Body of pancreas (tissue), 4 donors: ENCODE measurements at places on chromosomes 13 and 19. TPM values are rescaled to one million over a fixed set of nuclear protein-coding genes. Genes with fewer than 3 reads are reported as not detected.

GRCh38 chr19:18101268-18101667 lies 3.7 kb downstream of the MAST3 start:
- H3K4me3 ChIP-seq, result no peak overlapping the region
- no peak for DNase-seq
- no peak overlapping the region for H3K27ac ChIP-seq
- peaks cover 33% of the 10 kb centered on the region for H3K4me1 ChIP-seq
- no peaks in the 10 kb centered on the region for H3K27me3 ChIP-seq

GRCh38 chr19:44666852-44667556 lies 4.3 kb upstream of the CEACAM19 start:
- no peak overlapping the region for H3K27ac ChIP-seq
- no peaks in the 10 kb centered on the region for H3K27me3 ChIP-seq
- no peak for DNase-seq
- H3K4me3 ChIP-seq, result no peak overlapping the region
- H3K36me3 ChIP-seq, result peaks cover 5% of the 10 kb centered on the region

DNA sequence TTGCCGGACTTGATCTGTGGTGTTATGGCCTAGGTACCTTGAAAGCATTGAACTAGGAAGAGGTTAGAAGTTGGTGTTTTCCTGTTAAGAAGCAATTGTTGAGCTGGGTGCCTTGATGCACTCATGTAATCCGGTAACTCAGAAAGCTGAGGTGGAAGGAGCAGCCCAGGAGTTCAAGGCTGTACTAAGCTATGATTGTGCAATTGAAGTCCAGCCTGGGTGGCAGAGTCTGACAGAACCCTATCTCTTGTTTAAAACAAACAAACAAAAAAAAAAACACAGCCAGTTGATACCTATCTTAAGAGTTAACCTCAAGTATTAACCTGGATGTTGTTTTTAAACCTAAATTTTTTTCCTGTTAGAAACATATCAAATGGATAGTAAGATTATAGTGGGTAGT lies 19.3 kb downstream of the SAFB start:
- peaks cover 23% of the 10 kb centered on the region for H3K4me1 ChIP-seq
- peaks cover 19% of the 10 kb centered on the region for H3K36me3 ChIP-seq
- no peaks in the 10 kb centered on the region for H3K27me3 ChIP-seq

DNA sequence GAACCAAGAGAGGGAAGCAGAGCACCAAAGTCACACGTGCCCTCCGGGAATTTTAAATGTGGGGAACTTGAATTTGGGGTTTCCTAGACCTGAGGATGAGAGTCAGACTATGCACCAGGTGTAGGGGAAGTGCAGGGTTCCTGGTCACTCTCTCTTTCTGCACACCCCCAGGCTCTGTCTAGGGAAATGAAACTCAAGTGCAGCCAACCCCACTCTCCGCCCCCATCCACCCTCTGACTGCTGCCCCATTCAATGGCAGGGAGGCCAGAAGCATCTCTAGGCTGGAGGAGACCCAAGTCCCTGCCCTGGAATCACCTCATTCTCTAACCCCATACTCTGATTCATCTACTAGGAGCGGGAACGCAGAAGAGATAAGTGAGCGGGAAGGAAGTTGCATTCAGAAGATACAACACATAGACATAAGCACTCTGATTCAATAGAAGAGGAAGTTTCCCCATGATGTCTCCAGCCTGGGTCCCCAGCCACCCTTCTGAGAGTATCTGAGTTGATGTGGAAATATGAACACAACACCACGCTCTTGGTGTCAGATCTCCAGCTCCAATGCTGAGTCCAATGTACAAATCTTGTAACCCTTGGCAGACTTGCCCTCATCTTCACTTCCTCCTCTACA lies 4.7 kb upstream of the SIGLEC14 start:
- no peaks in the 10 kb centered on the region for H3K36me3 ChIP-seq
- H3K27me3 ChIP-seq, result no peaks in the 10 kb centered on the region
- no peak overlapping the region for H3K27ac ChIP-seq
- no peaks in the 10 kb centered on the region for H3K4me1 ChIP-seq
- H3K4me3 ChIP-seq, result no peak overlapping the region

The BEST2 gene
- not detected for total RNA-seq
